ENCODE measurements at places on chromosomes 6 and 20.
A peak's percentile ranks its signal among the peaks of the same experiment; 100 is the strongest.

GRCh38 chr6:16551466-16551865 lies 209.8 kb downstream of the ATXN1 start:
- DNase-seq: no peak

DNA sequence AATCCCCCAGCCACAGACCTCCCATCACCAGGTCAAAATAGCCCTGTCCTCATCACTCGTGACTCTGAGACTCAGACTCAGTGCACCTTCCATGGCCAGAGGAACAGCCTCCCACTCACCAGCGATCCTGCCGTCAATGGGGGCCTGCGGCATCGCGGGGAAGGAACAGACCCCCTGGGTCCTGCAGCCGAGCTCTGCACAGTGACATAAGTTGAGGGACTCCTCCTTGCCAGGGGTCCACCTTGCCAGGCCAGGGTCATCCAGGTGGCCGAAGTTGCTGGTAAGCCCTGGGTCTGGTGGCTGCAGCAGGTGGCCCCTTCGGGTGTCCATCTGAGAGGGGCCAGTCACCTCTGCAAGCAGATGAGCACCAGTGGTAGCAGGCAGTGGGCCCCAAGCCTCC lies 16.3 kb downstream of the ETV7 start:
- no peak for DNase-seq

DNA sequence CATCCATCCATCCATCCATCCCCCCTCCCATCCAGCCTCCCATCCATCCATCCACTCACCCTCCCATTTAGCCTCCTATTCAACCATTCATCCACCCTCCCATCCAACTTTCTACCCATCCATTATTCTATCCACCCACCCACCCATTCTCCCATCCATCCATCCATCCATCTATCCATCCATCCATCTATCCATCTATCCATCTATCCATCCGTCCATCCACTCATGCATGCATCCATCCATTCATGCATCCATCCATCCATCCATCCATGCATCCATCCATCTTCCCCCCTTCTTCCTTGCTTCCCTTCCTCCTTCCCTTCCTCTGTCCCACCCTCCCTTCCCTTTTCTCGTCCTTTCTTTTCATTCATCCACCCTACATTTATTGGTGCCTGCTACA lies 4.8 kb upstream of the BPIFB4 start:
- DNase-seq: no peak

GRCh38 chr6:36442671-36443470 lies at the start of the genes KCTD20 and PXT1:
Gene KCTD20 (plus strand): TSS chr6:36443000. CDS start chr6:36470098, 27,098 bp downstream.
Gene PXT1 (minus strand): TSS chr6:36442854. CDS start chr6:36426082, 16,772 bp downstream.
- DNase-seq: peak; percentile 80

GRCh38 chr20:35360033-35360432 lies 51.7 kb downstream of the UQCC1 start:
- DNase-seq: no peak

GRCh38 chr6:14871221-14871620 lies 374.6 kb upstream of the JARID2 start:
- DNase-seq: no peak

Measured in AG10803 (cell line).